ENCODE measurements at places on chromosomes 6 and 20.
A peak's percentile ranks its signal among the peaks of the same experiment; 100 is the strongest.

DNA sequence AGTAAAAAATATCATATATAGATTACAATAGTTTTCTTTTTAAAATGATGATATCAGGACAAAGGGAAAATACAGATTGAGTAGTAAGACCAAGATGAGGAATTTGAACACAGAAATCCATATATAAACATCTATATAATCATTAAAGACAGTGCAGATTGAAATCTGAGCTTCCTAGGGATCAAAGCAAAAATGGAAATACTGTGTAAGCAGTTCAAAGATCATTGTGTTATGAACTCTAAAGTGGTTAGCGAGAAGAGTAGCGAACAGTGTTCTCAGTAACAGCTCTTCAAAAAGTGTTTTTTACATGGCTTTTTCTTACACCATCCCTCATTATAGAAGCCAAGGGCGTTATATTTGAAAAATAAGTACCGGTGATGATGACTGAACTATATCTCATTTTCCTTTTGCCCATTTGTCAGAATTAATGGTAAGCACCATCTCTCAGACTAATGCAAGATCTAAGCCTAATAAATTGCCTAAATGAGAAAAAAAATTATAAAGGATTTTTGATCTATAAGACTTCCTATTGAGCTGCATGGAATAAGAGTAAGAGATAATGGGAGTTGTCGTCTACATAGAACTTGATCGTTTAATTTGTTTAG, 226.3 kb downstream of the ZFAND3 start:
- no peak for DNase-seq

DNA sequence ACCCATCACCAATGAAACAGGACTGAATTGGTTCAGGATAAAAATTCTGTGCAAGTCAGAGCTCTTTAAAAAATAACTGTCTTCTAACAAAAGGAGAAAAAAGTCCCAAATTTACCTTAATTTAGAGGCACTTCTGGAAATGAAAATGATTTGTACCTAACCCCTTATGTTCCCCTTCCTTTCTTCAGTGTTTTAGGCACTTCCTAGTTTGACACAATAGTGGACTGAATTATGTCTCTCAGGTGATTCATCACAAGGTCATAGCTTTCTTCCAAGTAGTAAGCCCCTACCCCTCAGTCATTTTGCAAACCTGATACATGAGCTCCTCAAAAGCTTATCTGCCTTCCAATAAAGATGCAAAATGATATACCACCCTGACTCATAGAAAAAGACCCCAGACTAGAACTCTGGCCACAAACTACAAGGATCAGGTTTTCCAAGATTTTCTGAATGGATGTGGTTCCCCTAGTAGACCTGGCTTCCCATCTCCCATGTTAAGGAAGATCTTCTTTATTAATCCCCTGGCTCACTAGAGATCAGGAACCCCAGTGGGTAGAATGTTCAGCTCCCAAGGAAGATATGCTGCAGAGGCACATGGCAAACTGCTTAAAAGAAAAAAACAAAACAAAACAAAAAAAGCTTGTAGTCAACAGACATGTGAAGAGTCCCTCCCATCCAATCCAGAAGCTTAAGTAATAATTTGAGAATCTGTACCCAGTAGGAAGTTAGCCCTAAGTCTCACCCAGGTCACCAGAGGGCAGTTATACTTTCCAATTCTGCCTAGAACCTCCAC, 3.6 kb downstream of the PPP1R10 start:
- no peak for DNase-seq

DNA sequence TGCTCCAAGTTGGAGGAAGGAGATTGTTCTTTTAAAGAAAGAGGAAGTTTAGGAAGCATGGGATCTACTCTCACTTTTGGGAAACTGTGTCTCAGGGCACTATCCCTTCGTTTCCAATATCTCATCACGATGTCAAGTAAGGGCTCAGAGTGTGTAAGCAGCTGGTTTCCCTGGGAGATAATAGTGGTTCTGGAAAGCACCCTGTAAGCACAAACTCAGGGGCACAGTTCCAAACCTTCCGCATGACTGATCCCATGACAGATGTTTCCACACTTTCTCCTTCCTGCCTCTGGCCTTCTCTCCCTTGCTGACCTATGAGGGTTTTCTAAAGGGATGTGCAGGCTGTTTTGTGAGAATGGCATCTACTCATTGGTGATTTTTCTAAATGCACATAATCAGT, 33.9 kb downstream of the ADTRP start:
- no peak for DNase-seq

- no peak for DNase-seq
Measured at GRCh38 chr20:57220337-57221145, 45.9 kb downstream of the BMP7 start.

- peak; percentile 65 for DNase-seq
Measured at GRCh38 chr6:30730601-30731435, 10.7 kb downstream of the TUBB start.

DNA sequence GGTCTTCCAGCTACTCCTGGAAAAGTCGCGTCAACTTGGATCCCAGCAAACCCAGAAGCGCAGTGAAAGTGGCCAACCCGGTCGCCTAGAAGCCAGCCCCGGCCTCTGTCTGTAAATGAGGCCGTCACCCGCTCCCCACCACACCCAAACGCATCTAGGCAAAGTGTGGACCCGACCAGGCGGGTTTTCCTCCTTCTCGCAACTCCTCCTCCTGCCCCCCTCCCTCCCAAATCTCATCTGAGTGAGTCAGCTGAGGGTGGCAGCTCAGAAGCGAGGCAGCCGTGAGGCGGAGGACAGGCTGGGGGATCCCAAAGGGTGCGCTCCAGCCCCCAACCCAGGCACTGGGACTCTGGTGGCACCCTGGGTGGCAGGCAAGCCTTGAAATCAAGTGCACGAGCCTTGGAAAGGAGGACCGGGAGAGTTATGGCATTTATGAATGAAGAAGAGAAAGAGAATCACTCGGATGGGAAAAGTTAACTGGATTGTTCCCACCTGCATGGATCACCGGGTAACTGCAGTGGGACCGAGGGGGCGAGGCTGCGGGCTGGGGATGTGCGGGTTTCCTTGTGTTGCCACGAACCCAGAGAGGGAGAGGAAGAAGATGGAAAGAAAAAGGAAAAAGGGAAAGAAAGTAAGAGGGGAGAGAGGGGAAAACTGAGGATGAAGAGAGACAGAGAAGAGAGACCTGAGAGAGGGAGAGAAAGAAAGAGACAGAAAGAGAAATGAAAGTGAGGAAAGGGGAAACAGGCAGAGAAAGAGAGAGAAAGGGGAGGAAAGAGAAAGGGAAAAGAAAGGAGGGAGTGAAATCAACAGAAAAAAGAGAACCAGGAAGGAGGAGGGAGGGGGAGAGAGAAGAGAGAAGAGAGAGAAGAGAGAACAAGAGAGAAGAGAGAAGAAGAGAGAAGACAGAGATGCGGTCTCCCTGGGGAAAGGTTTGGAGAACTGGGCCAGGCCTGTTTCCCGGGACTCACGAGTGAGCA, at the start of gene APCDD1L:
Gene APCDD1L (minus strand): TSS at position 167 of the 980 bp plus-strand sequence. CDS start 692 bp downstream, outside the sequence.
- no peak for DNase-seq

GRCh38 chr20:2729251-2729713, 36.7 kb downstream of the EBF4 start:
- DNase-seq = no peak

DNA sequence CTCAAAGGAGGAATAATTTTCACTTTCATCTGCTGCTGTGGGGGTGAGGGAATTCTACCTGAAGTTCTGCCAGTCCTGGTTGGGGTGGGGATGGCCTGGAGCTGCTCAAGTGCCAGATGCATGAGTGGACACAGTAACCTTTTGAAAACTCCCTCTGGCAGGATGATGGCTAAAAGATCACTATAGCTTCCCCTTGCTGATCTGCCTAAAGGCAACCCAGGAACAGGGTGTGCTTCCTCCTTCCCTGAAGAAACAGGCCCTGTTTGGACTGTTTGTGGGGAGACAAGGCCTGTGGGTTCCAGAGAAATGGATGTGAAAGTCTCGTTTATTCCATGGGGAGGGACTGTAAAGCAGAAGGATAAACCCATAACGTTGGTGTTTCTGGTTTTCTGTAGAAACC, 176.9 kb downstream of the DTNBP1 start:
- DNase-seq = no peak

DNA sequence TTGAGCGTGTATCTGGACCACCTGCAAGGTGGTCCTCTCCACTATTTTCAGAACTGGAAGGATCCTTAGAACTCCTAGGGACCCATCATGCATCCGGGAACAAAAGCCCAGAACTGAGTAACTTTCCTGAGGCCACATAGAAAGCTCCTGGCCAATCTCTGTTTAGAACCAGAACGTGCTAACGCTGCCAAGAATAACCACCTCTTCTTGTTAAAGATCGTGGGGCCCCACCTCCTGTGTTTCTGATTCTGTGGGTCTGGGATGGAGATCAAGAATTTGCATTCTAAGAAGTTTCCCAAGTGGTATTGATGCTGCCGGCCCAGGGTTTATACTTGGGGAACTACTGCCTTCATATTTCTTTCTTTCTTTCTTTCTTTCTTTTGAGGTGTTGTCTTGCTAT, 13.3 kb downstream of the CD40 start:
- DNase-seq = no peak

DNA sequence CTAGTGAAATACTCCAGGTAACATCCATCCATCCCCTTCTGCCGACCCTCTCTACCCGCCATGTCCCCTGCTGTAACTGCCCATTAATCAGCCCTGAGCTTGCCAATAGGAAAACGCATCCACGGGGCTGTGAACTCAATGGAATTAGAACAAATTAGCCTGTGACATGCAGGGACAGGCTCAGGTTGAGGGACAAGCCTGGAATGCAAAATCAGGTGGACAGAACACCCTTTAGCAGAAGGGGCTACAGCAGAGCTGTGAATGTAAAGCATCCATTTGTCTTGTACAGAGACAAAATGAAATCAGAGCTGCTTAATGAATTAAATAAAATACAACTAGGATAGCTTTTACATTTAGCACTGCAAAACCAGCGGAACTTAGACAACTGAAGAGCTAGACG, 187.3 kb upstream of the SASH1 start:
- no peak for DNase-seq

DNA sequence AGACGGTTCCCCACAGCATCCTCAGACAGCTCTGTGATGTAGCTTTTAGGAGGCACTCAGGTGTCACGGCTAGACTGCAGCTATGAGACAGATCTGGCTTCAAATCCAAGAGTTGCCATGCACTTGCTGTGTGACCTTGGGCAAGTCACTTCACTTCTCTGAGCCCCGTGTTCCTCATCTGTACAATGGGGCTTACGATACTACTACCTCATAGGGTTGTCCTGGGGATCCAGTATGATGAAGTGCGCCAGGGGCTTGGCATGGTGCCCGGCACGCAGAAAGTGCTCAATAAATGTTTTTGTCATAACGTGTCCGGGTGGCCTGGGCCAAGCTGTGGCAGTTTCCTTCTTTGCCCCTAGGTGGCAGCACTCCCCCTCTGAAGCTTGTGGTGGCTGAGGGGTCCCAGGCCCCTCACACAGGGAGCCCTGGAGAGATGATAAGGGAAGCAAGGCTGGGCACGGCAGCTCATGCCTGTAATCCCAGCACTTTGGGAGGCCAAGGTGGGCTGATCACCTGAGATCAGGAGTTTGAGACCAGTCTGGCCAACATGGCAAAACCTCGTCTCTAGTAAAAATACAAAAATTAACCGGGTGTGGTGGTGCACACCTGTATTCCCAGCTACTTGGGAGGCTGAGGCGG, 19.1 kb upstream of the CHMP4B start:
- peak; percentile 29 for DNase-seq

DNA sequence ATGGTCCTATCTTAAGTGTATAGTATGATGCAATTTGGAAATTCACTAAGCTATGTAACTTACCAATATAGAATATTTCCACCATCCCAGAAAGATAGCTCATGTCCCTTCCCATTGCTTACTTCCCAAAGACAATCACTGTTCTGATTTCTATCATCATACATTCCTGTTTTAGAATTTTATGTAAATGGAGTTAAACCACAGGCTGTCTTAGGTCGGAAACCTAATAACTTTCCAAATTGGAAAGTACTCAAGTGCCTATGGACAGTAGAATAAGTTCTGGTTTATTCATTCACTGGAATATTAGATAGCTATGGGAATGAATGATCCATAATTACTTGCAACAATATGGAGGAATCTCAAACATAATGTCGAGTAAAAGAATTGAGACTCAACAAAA, 20.1 kb downstream of the ENPP3 start:
- DNase-seq = no peak

GRCh38 chr6:44270526-44271405, 516 bp downstream of the TMEM151B start:
- no peak for DNase-seq

Data from stimulated activated CD4-positive, alpha-beta T cell treated with anti-CD3 and anti-CD28 coated beads, TNF-alpha, amount 100 ng/mL, for 4 hours (primary cell).